Stimulated activated CD4-positive, alpha-beta T cell treated with anti-CD3 and anti-CD28 coated beads, Interleukin-12 subunit alpha, Interleukin-12 subunit beta, amount 100 ng/mL, for 24 hours (primary cell): ENCODE measurements at places on chromosomes 11 and 22.

DNA sequence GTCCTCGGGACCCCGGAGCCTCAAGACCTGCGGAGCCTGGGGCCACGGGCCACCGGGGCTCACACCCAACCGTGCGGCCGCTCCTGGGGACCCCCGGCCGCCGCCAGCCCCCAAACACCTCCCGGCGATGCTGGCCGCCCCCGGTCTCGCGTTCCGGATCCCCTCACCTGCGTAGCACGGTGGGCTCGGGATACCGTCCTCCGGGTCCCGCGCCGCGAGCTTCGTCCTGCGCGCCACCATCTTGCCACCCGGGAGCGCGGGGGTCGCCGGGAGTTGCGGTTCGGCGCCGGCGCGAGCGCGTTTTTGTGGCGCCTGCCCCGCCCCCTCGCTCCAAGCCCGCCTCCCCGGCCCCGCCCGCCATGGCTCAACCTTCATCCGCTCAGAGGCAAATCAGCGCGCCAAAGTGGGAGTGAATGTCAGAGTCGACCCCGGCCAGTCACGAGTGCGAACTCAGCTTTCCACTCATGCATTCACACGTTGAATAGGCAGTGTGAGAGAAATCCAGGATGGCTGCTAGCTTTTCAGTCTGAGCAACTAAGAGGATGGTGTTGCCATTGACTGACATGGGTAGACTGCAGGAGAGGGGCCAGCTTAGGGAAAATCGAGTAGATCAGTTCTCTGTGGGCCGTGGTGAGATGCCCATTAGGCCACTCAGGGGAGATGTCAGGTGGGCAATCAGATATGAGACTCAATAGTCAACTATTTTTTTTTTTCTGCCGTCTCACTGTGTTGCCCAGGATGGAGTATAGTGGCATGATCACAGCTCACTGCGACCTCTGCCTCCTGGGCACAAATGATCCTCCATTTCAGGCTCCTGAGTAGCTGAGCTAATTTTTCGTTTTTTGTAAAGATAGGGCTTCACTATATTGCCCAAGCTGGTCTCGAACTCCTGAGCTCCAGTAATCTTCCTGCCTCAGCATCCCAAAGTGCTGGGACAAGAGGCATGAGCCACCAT lies 28.3 kb downstream of the SERHL2 start:
- DNase-seq: peak; percentile 84

DNA sequence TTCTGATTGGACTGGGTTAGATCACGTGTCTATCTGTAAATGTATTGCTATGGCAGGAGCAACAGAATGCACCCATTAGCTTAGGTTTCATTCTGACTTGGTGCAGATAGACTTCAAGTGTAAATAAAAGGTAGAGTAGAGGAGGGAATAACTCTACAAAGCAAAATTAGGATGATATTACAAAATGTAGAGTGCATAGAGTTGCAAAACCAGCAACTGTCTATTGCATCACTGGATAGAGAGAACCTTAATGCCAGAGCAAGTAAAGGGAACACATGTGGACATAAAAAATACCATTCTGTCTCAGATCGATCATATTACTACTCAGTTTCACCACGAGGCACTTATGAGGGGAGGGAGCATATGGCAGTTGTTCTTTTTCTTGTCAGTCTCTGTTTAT lies 22.0 kb upstream of the CAT start:
- DNase-seq: no peak

DNA sequence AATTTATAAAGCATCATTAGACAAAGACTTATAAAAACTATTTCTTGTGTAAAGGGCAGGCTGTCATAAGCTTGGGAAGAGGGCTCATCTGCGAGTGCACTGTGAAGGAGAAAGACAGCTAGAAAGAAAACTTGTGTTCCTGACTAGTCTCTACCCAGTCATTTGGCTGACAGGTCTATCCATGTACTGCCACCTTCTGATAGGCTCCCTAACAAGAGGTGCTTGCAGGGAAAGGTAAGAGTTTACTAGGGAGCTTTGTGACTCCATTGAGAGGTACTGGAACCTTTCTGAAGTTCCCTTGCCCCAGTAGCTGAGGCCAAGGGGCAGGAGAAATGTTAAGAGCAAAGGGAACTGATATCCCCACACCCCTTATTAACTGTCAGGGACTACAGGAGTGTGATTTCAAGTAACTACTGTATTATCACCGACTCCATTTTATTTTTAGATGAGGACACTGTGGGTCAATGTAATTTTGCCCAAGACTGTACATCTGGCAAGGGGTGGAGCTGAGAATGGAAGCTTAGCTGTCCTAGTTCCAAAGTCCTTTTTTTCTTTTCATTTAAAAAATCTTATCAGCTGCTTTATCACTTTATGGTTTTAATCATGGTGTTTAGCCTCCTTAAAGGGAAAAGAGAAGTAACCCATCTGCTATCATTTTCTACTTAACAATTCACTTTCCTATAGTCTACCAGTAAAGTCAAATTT lies 129.4 kb downstream of the ARHGAP20 start:
- no peak for DNase-seq

DNA sequence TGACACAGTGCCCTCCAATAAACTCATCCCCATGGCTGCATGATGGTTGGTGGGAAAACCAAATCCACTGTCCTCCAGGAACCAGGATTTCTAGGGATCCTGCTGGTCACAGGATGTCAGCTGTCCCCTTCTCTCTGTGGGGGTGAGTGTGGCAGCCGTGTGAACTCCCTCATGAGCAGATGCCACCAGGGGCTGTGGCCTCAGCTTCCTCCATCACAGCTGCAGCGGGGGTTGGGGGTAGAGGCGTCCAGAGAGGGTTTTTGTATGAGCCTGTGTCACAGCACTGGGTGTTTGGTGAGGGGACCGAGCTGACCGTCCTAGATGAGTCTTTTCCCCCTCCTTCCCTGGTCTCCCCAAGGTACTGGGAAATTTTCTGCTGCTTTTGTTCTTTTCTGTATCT lies 26.4 kb downstream of the IGLL5 start:
- no peak for DNase-seq

- no peak for DNase-seq
Observed at GRCh38 chr11:119019996-119020395, 1.4 kb downstream of the TRAPPC4 start.

DNA sequence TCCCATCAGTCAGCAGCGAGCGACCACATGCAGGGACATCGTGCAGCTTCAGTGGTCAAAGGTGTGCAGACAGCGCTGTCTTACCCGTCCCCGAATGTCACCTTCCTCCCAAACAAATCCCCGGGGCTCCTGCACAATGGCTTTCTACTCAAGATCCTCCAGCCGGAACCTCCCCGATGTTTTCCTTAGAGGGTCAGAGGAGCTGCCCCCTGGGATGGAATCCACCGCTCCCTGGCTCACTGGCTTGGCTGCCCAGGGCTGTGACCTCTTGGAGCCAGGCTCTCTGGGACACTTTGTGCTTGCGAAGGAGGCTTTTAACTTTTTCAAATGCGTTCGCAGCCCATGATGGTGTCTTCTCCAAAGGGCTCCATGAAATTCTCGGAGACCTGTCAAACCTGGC lies 17.3 kb upstream of the FGF19 start:
- no peak for DNase-seq

GRCh38 chr22:41638124-41638523 lies 17.0 kb downstream of the XRCC6 start:
- DNase-seq: no peak

DNA sequence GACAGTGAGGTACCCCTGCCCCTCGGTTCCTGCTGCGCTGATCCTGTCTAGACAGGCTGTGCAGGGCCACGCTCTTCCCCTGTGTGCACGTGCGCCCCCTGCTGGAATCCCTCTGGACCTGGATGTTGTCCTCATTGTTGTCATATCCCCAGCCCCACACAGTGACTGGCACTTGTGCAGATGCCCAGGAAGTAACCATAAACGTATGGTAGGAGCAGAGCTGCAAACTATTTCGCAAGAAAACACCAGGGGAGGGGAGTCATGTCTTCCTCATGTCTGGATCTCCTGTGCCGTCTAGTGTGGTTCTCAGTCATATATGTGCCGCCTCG lies 114.7 kb downstream of the CRYBB2 start:
- no peak for DNase-seq

GRCh38 chr22:22968366-22968765 lies 80.8 kb downstream of the IGLL5 start:
- DNase-seq: no peak

GRCh38 chr11:10918698-10919097 lies 60.8 kb upstream of the ZBED5 start:
- no peak for DNase-seq

DNA sequence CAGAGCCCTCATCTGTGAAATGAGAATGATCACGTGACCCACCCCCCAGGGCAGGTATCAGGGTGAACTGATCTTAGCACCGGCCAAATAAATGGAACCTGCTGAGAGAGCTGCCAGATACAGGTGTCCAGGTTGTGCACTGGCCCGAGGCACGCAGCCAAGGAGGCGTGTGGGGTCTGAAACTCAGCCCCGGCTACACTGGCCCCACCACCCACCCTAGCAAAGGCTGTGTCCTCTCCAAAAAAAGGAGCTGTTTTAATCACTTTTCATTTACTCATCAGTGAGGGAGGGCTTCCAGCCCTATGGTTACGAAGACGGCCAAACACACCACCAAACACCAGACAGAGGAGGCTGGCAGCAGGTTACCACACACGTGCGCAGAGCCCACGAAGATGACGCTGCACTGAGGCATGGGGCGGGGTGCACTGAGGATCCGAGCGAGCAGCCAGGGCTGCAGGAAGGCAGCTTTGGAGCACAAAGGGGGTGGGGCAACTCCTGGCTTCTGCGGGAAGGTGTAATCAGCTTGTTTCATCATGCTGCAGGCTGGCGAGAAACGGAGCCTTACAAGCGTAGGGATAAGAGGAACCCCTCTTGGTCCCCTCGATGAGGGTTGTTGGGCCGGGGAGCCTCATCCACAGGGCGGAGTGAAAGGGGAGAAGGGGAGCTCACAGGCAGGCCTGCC lies 19.5 kb upstream of the SLC22A12 start:
- DNase-seq: no peak

DNA sequence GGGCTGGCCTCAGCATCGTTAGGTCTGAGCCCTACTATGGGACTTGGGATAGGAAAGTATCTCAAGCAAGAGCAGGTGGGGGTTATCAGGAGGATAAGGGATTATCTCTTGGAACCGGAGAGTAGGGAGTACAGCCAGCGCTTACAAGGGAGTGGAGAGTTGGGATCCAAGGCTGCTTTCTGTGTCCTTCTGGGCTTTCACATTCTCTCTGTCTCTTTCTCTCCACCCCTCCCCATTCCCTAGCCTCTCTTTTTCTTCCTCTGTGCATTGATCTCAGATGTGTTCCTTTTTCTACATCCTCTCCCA lies 170.2 kb downstream of the BUD13 start:
- DNase-seq: no peak

- no peak for DNase-seq
Observed at GRCh38 chr11:127000291-127000968, at the start of gene KIRREL3. Gene KIRREL3, minus strand, starts transcription at chr11:127000770.

DNA sequence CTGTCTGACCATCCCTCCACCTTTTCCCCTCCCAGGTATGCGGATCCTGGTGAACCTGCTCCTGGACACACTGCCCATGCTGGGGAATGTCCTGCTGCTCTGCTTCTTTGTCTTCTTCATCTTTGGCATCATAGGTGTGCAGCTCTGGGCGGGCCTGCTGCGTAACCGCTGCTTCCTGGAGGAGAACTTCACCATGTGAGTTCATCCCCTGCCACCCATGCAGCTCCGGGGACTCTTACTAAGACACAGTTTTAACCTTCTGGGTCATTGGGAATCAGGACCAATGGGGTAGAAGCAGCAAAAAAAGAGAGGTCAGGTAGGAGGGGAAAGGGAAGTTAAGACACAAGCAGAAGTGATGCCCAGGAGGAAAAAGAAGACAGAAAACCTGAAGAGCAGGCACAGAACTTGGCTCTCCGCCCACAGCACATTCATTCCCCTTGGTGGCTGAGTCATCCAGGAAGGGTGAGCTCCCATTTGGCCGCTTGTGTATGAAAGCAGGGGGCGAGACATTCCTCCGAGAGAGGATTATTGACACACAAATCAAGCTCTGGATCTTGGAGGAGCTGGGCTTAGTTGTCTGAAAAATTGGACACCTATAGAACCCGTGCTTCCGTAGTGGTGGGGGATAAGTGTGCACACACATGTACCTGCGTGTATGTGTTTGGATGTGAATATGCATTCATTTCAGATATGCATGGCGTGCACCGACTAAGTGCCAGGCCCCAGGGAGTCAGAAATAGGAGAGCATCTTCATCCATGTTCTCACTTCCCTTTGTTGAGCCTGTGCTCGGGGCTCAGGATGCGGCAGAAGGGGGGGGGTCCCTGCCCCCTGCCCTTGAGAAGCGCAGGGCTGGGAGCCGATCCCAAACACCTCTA lies 64.2 kb downstream of the CACNA1I start:
- DNase-seq: no peak

- DNase-seq: no peak
Observed at GRCh38 chr11:33867561-33867960, 24.3 kb downstream of the LMO2 start.

DNA sequence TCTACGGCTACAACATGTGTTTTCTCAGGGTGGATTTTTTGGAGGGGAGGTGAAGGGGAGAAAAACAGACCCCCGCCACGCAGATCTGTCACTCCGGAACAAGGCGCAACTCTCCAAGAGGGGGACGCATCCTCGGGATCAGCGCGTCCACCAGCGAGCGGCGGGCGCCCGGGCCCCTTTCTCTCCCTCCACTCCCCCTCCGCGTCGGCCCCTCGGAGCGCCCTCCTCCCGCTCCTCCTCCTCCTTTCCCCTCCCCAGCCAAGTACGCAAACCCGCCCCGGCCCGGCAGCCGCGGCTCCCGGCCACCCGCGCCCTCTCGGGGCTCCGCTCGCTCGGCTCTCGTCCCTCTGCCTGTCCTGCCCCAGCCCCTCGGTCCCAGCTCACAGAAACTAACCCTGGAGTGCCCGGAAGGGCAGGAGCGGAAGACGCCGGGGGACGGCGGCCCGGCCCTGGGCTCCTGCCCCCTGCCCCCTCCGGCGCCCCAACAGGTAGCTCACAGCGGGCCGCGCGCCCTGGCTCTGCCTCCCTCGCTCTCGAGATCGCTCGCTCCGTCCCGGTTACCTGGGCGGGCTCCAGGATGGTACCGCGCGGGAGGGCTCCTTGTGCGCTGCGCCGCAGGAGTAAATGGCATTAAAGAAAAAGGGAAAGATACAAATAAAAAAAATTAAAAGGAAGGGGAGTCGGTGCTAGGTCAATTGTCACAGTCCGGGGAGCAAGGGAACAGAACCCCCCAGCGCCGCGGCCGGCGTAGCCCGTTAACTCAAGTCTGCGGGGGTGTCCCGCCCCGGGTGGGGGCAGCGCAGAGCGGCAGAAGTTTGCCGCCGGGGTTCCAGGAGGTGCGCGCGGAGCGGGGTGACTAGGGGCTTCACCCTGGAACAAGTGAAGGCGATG lies 131.4 kb upstream of the C11orf58 start:
- no peak for DNase-seq

- no peak for DNase-seq
Observed at GRCh38 chr11:46490666-46491065, 99.1 kb upstream of the CHRM4 start.
